Stimulated activated CD4-positive, alpha-beta T cell treated with anti-CD3 and anti-CD28 coated beads, Interleukin-4, amount 100 ng/mL, for 24 hours (primary cell): ENCODE measurements at places on chromosomes 2 and 18.
A peak's percentile ranks its signal among the peaks of the same experiment; 100 is the strongest.

DNA sequence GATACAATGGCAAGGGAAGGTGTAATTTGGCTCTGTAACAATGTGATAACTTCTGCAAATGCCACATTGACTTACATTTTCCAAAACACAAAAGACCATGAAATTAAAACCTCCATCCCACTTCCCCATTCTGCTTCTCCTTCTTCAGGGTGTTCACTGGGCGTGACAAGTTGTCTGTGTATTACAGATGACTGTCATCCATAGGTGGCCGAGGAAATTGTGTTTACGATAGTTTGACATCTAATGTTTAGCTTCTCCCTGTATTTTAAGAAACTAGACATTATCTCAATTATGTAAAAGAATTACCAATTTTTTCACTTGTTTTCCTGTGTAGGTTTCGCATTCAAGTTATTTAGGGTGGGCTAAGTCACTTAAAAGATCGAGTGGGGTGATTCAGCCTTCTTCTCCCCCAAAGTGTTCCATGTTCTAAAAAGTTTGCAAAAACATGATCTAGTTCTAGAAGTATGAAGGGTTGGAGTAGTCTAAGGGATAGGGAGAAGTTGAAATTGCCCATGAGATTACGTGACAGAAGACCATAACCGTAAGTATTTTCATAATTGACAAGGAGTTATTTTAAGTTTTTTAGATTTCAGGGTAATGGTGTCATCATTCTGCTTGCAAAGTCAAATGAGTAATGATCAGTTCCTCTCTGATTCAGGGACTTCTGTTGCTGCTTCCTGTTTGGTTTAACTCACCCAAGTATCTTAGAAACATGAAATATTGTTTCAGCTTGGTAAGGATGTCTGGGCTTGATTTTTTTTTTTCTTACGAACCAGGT is 25.2 kb upstream of the CYTIP start:
- no peak for DNase-seq

DNA sequence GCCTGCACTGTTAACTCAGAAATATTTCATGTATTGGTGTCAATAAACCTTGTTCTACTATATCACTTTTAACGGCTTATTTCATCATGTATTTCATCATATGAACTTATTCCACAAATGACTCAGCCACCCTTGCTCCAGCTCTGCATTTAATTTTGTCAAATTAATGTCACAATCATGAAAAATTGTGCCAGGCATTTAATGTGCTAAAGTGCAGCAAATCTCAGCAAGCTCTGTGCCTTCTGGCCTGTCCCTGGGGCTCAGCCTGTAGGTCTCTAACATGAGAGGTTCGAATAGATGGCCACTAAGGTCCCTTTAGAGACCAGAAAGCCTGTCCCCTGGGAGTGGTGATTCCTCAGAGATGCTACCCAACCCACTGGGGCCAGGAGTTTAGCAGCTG is 28.6 kb downstream of the BOD1L2 start:
- no peak for DNase-seq

DNA sequence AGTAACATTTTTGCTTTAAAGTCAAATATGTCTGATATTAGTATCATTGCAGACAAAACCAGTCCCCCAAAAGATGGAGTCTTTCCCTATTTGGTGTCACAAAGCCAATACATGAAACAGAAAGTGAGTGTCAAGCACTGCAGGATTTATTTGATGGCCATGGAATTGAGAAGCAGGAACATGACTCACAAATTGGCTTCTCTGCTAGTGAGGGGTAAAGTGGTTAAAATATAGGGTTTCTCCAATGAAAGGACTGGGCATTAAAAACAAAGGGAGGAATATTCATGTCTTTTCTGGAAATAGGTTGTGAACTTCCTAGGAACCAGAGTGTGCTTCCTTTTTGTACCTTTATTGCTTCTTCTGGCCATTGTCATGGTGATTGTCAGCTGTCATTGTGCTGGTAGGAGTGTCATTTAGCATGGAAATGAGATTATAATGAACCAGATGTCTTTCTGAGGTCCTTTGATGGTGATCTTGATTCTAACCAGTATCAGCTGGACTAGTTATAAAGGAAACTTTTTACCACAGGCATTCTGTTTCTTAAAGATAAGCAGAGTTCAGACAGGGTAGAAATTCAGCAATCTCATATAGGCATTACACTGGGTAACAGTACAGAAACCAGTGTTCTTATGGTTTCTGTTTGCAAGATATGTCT is 4.1 kb downstream of the REG1B start:
- DNase-seq: no peak

GRCh38 chr2:94996305-94997100 is 29.0 kb upstream of the MAL start:
- DNase-seq: no peak

DNA sequence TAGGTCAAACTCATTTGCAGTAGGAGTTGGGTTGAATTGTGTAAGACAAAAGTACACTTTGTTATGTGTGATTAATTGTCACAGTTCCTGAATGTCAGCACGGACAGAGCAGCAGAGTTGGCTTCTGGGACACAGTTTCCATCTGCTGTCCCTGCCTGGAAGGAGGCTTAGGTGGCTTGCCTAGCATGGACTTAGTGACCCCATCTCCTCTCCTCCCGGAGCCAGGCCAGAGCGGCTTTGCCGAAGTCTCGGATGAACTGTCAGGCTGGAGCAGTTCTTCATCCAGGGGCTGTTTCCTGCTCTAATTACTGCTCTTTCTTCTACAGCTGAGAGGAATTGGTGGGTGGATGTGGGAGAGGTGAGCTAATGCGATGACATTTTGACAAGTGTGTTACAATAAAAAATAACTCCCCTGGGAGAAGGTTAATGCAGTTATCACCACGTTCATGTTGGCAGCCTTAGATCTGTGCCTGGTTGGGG is 102.0 kb downstream of the SH3RF3 start:
- no peak for DNase-seq

DNA sequence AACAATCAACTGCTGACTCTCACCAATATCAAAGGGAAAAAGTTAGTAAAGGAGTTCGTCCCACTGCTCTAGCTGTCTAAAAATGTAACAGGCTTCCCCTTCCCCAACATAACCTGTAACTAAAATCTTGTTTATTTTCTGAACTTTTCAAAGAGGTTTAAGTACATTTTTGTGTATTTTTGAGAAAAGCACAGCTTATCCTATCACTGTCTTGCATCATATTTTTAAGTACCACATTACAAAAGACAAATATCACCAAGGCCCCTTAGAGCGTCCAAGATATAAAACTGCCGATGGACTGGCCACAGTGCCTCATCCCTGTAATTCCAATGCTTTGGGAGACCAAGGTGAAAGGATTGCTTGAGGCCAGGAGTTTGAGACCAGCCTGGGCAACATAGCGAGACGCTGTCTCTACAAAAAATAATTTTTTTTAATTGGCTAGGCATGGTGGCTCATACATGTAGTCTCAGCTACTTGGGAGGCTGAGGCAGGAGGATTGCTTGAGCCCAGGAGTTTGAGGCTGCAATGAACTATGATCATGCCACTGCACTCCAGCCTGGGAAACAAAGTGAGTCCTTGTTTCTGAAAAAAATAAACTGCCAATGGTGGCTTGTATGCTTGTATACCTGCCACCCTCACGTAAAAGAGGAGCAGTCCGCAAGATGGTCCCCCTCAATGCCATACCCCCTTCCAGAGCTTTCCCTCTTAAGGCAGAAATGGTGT is 21.2 kb upstream of the LAPTM4A start:
- no peak for DNase-seq

GRCh38 chr2:111712940-111713515 is 171.0 kb downstream of the ANAPC1 start:
- no peak for DNase-seq

DNA sequence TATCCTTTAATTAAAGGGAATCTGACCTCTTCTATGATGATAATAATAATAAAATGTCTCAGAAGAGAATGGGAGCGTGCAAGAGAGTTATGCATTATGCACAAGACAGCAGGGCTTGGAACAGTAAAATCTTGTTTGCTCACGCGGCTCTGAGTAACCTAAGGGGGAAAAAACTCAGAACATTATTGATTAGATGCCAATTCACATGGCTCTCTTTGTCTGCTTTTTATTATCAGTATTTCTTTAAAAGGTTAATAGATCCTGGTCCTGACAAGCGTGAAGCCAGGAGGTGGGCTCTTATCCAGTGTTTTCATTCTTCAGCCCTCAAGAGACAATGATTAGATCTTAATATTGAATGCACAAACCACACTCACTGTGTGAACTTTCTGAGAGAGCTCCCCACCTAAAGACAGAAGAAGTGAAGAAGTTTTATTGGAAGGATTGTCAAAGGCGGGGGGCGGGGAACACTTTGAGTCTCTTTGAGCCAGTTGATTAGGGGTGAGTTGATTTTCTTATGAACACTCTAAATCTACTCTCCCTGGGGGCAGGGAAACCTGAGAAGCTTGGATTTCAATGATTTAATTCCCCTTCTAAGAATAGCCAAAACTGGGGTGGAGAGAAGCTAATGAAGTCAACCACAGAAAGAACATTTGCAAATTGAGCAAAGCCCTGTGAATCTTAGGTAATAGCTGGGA is 127.5 kb upstream of the CTAGE1 start:
- no peak for DNase-seq

- no peak for DNase-seq
These were observed 19.1 kb upstream of the CCDC178 start for GRCh38 chr18:33459612-33460011.

DNA sequence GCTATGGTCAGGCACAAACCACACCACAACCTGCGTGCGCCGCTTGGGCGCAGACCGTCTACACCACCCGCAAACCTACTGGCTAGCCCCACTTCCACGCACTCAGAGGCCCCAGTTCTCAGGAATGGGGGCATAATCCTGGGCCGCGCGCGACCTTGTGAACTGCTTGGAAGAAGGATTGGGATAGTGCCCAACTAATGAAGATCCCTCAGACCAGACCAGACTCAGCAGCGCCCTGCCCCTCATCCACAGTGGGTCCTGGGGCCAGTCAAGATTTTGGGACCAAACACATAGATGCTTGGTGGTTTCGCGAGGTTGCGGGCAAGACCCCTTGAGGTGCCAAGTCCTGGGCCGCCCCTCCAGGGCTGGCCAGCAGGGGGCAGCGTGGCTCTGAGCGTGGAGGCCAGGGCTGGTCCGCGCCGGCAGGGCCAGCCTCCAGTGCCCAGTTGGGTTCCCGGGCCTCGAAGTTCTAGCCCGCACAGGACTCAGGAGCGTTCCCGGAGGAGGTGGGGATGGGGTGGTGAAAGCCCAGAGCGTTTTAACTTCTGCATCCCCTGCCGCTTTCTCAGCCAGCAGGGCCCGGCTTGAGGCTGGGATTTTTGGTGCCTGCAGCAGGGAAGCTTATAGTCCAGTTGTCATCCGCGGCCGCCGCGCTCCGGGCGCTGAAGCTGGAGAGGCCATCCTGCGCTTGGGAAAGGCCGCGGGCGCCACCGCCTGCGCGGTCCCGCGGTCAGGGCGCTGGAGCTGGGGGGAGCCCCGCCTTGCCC is 8.3 kb downstream of the OSR1 start:
- DNase-seq: peak; percentile 48

DNA sequence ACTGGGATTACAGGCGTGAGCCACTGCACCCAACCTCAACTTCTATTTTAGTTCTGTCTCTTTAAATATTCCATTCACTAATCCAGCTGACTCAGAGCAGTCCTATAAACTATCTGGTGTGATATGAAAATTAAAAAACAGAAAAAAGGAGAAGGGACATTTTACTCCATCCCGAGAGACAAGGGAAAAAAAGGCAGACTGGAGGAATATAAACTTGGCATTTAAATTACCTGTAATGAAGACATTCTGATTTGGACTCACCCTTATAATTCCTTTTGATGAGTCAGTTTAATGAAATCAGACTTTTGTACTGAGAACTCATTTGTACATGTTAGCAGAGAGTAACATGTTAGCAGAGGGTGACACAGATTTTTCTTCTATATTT is 74.8 kb upstream of the RIOK3 start:
- no peak for DNase-seq

- DNase-seq: no peak
These were observed 311.6 kb upstream of the CDH7 start for GRCh38 chr18:65439188-65439587.

DNA sequence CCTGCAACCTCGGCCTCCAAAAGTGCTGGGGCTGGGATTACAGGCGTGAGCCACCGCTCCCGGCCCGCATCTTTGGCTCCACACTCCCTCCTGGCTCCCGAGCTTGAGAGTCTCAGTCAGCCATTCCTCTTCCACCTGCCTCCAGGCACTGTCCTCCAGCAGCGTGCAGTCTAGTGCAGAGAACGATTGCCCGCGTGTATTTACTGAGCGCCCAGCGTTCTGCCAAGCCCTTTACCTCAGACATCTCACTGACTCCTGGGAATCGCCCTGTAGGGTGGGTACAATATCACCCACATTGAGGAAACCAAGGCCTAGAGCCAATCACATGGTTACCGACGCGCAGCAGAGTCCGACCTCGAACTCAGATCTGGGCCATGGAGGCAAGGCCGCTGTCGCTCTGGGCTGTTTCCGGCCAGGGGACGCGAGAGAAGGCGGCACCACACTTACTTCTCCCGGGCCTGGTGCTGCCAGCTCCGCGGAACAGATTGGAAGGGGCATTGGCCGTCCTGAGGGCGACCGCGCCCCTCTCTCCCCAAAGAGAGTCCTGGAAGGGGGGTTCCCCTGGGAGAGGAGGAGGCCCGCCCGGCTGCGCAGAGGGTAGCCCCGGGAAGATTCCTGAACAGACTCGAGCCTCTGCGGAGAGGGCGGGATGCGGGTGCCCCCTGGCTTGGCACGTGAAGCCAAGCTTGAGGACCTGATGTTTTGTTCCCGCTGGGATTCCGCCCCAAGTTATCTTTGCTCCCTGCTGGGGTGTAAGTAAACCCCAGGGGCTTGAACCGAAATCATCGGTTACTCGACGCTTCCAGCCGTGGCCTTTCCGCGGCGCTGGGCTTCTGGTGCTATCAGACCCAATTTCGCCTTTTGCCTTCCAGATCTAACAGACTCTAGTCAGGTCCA is 5.2 kb upstream of the DLX2 start:
- DNase-seq: no peak

DNA sequence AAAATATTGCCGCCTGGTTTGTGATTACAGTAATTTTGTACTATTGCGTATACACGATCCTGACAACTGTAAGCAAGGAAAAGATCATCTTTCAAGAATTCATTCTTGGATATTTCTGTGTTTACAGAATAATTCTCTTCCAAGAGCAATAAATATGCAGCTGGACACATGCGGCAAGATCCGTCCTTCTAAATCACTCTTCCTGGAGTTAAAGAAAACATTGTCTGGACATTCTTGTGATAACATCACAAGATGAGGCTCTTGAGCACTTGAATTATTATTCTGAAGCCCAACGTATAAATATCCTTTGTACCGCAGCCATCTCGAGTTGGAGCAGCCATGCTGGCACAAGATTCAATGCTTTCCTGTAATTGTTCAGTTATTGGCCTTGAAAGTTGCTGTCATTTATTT is 9.9 kb downstream of the FHL2 start:
- DNase-seq: no peak

GRCh38 chr2:199113111-199113510 is 344.6 kb downstream of the SATB2 start:
- DNase-seq: no peak
